ENCODE measurements at places on chromosomes 6 and 20.

- no peak for DNase-seq
These were observed 10.3 kb downstream of the TOP1 start for GRCh38 chr20:41038878-41039404.

GRCh38 chr6:123402052-123402451 lies 234.7 kb downstream of the TRDN start:
- DNase-seq = peak; percentile 29

DNA sequence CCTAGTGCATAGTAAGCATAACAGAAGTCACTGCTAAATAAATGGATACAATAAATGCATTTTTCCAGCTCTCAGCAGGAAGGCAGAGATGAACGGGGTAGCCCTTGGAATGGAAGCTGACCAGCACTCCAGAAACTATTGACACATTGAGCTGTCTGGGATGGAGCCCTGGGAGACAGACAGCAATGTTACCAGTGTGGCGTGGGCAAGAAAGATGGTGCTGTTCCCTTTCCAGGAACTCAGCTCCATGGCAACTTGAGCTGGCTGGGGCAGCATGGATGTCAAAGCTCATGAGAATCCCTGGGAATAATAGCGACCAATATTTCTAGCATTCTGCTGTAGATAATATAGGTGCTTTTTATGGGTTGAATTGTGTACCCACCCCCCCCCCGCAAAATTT lies 104.3 kb upstream of the PTPRT start:
- DNase-seq = no peak

DNA sequence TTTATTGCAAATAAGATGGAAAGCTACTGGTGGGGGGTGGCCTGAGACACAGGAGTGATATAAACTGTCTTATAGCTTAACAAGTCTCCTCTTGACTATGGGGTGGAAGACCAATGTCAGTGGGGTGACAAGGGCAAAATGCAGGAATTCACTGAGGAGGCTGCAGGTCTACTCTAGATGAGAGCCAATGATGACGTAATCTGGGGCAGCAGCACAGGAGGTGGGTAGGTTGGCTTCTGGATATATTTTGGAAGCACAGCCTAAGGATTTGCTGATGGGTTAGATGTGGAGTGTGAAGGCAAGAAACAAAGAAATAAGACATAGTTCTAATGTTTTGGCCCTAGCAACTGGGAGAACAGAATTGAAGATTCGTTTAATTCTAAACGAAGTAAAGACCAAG lies 253.2 kb downstream of the PTPRT start:
- no peak for DNase-seq

- peak; percentile 67 for DNase-seq
These were observed 335.7 kb downstream of the NRN1 start for GRCh38 chr6:5670811-5671561.

DNA sequence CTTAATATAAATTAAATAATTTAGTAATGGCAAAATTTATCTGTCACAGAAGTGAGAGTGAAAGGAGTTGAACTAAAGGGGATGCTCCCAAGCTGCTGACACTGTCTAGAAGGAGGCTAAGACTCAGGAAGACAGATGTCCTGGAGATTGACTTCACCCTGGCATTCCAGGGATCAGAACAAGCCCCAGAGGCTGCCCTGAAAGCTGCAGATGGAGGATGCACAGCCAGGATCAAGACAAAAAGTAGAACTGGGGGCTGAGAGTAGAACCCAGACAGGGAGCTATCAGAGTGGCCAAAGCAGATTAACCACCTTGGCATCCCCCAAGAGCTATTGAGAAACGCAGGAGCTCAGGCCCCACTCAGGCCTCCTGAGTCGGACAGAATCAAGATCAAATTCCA lies 189.2 kb upstream of the PLCB4 start:
- DNase-seq = no peak

DNA sequence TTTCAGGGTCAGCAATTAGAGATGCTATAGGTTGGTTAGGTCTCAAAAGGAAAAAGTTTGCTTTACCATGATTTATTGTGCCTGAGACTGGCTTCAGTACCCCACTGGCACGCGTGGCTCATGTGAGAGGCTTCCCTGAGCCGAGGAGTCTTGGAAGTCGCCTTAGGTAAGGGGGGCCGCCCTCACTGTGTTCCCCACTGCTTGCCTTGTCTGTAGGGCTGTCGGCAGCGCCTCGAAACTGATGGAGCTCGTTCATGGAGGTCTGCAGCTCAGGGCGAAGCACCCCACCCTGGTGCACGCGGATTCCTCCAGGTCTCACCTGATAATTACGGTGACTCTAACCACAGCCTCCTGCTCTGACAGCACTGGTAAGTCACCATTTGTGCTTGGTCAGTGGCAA lies 39.2 kb downstream of the FRMD1 start:
- DNase-seq = no peak

GRCh38 chr6:39059496-39060310 lies 11.1 kb downstream of the GLP1R start:
- DNase-seq = no peak

GRCh38 chr20:32209850-32210605 lies 2.3 kb downstream of the POFUT1 start:
- DNase-seq = no peak

- DNase-seq = peak; percentile 60
These were observed 108.2 kb upstream of the NFATC2 start for GRCh38 chr20:51650685-51651134.

DNA sequence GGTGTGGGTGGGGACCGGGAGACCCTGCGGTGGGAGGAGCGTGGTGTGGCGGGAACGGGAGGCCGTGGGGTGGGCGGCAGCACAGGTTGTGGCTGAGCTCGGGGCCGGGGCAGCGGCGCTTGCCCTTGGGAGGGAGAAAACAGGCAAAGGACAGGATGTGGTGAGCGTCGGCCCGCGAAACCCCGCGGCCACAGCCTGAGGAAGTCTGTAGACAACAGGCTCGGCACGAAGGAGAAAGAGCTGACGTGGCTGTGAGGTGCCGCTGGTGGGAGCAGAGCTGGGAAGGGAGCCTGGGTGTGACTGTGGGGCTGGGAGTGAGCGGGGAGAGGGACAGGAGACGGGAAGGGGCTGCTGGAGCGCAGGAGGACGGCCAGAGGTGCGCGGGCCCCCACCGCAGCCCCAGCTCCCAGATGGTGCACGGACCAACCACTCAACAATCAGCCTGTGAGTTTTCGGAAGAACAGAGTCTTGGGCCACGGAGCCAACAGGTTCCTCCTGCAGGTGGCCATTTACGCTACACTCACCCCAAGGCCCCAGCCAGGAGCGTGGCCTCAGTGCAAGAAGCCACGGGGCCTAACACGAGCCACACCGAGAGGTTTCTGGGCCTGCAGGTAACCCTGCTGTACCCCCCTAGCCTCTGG lies 202.8 kb downstream of the DLL1 start:
- DNase-seq = no peak

DNA sequence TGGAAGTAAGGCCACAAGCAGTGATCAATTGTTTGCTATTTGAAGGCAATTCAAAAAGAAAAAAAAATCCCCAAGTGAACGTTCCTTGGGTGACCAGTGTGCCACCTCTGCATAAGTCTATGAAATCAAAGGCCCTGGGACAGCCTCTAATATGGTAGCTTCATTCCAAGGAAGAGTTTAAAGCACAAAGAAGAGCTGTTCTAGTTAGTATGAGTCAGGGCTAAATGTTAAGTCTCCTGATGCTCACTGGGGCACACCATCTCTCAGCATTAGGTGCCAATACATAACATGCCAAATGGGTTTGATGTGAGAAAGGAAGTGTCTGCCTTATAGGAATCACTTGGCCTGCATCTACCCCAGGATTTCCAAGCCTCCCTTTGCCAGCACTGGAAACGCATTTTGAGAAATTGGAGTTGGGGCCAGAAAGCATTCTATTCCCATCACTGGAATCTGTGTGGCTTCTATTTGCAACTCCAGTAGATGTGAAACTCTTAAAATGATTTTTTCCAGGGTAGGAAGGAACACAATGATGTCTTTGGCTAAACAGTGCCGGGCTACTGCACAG lies 13.0 kb downstream of the UNC5CL start:
- DNase-seq = no peak

DNA sequence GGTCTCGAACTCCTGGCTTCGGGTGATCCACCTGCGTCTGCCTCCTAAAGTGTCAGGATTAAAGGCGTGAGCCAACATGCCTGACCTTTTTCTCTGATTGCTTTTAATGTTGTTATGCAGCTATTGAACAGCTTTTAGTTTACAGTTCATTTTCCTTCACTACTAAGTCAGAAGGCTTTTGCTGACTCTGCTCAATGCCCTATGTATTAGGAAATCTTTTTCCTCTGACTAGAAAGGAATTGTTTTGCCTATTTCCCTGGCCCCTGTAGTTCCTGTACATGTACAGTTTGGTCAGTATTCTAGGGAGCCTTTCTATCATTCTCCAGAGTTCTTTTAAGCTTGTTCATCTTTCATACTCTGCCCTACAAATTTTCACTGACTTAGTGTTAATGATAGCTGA lies 280.2 kb downstream of the CDKAL1 start:
- peak; percentile 27 for DNase-seq

DNA sequence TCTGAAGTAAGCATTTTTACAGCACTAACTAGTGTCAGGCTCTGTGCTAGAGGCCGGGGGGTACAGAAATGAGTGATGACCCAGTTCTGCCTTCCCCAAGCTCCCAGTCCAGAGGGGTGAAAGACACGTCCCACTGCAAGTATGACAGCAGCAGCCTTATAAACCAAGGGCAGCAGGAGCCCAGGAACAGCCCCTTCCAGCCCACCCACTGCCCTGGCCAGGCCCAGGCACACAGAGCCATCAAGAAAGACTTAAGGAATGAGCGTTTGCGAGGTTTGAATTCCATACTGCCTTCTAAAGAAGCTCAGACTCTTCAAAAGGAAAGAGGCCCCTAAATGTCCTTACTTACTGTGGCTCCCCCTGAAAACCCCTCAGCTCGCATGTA lies 10.0 kb downstream of the TRERF1 start:
- peak; percentile 20 for DNase-seq

- no peak for DNase-seq
These were observed 52.0 kb upstream of the FANCE start for GRCh38 chr6:35400111-35400510.

GRCh38 chr6:79813143-79813850 lies 134.1 kb downstream of the ELOVL4 start:
- DNase-seq = no peak

GRCh38 chr6:123383718-123384117 lies 253.0 kb downstream of the TRDN start:
- DNase-seq = no peak

GRCh38 chr6:121688974-121689373 lies 253.5 kb downstream of the GJA1 start:
- peak; percentile 61 for DNase-seq

- no peak for DNase-seq
These were observed 15.8 kb upstream of the CEP162 start for GRCh38 chr6:84243240-84243639.

GRCh38 chr20:20668639-20669038 lies 43.8 kb downstream of the RALGAPA2 start:
- DNase-seq = no peak

DNA sequence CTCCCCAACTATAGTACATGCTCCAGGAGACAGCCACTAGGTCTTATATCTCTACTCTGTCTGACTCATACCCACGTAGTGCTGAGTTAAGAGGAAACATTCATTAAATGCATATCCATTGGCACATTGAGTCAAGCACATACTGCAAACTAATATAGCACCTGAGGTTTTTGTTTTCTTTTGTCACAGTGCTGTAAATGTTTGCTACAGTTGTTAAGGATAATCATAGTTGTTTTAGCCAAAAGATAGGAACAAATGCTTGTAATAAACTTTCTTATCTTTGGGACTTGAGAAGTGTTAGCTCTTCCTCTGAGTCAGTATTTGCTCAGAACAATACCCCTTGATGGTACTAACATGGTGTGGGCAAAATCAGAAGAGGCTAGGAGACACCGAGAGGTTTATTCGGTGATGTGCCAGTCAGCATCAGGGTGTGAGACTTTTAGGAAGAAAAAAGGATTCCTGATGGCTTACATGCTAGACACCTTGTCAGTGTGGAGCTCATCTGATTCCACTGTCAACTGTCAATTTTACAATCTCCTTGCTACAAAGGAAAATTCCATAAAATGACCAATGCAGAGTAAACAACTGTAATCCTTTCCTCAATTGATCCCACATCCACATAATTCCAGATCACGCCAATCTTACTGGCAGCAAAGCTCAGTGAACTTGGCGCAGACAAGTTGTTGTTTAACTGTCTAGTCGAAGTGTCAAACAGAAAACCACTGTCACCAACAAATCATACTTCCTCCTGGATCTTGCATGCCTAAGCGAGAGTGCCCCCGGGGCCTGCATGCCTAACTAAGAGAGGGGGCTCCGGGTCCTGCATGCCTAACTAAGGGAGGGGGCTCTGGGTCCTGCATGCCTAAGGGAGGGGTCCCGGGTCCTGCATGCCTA lies 36.1 kb downstream of the ELOVL2 start:
- DNase-seq = peak; percentile 17

GRCh38 chr20:13486694-13487093 lies 152.0 kb downstream of the TASP1 start:
- peak; percentile 17 for DNase-seq

DNA sequence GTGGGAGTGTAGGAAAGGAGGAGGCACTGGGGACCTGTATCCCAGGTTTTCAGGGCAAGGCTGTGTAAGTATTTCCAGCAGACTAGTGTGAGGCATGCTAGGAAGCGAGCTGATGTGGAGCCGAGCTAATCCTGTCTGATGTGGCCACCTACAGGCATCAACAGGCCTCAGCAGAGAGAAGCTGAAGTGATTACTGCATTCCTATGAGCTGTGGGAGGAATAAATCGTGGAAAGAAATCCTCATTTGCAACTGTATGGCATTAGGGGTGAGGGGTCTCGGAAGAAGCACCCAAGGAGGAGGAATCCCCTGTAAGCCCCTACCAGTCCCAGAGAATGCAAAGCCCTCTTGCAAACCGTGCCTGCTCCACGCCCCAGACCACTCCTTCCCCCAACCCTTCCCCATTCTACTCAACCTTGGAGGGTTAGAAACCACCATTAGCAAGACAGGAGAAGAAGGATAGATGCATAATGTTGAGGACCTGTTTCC lies 41.6 kb downstream of the C6orf15 start:
- DNase-seq = peak; percentile 81

GRCh38 chr6:126534401-126534800 lies 194.5 kb downstream of the CENPW start:
- no peak for DNase-seq

DNA sequence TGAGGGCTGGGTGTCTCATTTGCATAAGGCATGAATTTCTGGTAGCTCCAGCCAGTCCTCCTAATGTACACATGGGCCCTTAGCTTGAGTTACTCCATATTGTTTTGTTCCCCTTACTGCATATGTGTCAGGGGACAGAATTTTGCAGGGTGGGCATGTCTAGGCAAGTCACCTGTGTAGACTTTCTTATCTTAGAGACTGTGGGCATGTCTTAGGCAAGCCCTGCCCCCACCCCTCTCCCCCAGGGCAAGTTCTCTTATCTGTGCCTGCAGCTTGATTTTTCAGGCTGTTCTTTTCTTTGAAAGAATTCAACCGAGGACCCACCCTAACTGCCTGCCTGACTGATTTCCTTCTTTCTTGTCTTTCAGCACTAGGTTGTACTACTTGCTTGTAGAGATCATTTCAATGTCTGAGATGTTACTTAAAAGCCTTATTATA lies 32.1 kb downstream of the NHLRC1 start:
- no peak for DNase-seq

DNA sequence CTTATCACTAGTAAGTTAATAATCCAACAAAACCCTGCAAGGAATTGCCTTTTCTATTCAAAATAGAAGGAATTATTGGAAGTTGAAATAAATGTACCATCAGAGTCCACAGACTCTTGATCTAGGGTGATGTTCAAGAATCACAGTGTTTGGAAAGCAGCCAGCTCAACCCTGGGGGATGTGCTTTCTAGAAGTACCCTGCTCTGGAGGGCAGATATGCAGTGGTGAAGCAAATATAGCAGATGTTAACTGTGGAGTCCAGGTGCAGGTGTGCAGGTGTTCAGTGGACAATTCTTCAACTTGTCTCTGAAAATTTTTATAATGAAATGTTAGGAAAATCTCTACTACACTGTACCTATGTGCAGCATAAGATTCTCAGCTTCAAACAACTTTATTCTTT lies 9.1 kb upstream of the INSM1 start:
- DNase-seq = no peak
